AG04449 (cell line): ENCODE measurements at places on chromosomes 2 and 18.

DNA sequence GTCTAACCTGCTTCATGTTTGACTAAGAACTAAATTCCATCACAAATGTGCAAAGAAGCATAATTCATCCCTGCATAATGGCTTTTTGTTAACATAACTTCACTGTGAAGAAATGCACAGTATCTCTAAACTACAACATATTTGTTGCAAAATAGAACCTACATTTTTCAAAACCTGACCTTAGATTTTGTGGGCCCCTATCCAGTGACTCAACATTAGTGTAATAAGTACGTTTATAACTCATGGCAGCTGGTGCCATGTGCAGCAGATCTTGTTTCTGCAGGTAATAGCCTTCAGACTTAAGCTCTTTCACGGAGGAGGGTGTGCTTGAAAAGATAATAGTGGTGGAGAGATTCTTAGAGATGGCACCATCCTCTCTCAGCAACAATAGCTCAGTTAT is 28.6 kb upstream of the VWC2L start:
- DNase-seq = no peak

GRCh38 chr2:105125428-105125827 is 87.6 kb downstream of the MRPS9 start:
- no peak for DNase-seq

DNA sequence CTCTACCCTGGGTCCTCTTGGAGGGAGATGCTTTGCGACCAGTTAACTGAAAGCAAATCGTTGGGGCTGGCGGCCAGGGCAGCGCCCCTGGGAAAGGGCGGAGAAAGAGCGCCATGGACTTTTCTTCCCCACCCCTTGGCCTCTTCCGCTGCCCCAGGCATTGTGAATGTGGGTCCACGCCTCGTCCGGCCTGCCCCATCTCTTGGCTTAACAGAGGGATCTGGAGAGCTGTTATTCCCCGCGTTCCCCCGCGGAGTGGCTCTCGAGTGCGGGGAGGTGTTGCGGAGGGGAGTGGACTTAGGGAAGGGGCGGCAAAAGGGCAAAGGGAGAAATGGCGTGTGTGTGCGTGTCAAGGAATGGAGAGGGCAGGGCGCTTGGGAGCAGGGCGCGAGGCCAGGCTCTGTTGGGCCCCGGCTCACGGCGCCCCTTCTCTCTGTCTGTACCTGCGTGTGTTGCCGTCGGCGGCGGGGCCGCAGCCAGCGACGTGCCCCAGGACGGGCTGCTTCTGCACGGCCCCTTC is 6.6 kb downstream of the EMX1 start:
- DNase-seq = no peak

DNA sequence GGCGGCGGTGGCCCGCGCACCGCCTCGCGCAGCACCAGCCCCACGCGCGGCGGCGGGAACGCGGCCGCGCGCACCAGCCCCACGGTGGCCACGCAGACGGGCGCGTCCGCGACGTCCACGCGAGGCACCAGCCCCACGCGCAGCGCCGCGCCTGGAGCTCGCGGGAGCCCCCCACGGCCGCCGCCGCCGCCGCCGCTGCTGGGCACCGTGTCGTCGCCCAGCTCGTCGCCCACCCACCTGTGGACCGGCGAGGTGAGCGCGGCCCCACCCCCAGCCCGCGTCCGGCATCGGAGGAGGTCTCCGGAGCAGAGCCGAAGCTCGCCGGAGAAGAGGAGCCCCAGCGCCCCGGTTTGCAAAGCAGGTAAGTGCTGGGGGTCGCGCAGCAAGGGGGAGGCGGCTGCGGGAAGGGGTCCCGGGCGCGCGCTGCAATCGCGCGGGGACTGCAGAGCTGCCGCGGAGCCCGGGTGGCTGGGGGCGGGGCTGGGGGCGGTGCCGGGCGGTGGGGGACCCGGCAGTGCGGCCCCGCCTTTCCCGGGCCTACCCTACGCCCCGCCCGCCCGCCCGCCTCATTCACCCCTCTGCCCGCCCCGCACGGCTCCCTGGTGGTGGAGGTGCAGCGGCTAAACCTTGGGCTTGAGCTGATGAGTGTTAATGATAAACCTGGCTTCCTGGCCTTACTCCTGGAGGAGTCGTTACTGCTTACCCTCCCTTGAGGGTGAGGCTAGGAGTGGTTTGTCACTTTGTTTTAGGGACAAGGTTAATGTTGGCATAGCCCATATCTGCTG is 851 bp downstream of the FAM117B start:
- DNase-seq = no peak

- no peak for DNase-seq
Measured at GRCh38 chr18:2409906-2410305, 161.4 kb downstream of the METTL4 start.

GRCh38 chr2:108243566-108243965 is 3.8 kb downstream of the SULT1C3 start:
- DNase-seq = no peak

DNA sequence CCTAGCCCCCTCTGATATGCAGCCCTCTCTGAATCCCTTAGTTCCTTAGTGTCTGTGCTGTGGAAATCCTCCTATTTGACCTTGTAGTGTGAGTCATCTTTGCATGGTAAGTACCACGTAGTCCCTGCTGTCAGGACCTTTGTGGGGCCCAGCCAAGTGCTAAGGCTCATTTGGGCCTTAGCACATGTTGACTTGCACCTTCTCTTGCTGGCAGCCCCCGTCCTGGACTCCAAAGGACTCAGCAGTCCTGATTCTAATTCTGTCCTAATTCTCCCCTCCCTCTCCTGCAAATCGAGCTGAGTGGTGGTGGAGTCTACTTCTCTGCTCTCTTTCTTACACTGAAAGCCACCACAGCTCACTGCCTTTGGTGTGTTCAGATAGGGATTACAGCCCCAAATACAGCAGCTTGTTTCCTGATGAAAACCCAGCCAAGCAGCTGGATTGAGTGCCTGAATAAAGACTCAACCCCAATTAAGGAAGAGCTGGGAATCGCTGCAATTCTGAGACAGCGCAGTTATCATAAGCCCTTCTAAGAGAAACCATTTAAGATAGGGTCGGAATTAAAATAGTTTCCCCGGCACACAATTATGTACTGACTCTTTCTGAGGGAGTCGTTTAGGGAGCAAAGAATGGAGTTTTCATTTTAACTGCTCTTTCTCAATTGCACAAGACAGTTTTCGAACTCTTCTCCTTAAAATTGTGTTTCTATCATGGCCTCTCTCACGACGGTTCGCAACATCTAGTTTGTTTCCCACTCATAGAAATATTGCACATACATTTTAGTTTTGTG is 215.6 kb upstream of the TNP1 start:
- DNase-seq = no peak

DNA sequence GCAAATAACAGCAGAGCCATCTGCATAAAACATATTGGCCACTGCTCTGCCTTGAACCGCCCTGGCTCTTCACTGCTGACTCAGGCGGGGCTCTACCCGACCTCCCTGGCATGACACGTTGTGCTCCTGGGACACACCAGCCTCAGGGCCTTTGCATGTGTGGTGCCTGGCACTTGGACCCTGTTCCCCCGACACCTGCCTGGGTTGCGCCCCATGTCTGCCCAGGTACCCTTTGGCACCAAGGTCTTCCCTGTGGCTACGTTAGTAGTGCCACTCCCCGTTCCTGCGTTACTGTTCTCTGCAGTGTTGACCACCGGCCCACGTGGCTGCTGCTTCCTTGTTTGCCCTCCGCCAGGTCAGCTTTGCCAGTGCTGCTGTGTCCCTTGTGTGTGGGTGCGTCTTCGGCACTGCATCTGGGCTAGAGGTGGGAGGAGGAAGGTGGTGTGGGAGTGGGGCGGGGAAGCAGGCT is 20.3 kb downstream of the ATG4B start:
- DNase-seq = no peak

GRCh38 chr2:136059036-136059472 is 58.9 kb downstream of the CXCR4 start:
- no peak for DNase-seq

- no peak for DNase-seq
Measured at GRCh38 chr2:127043367-127044164, 63.4 kb downstream of the BIN1 start.

- no peak for DNase-seq
Measured at GRCh38 chr2:223457301-223457700, 144.9 kb downstream of the SCG2 start.
